ENCODE measurements at places on chromosomes 16 and 17.
A peak's percentile ranks its signal among the peaks of the same experiment; 100 is the strongest.

GRCh38 chr16:30846649-30847402, 47.1 kb downstream of the BCL7C start:
- no peak for DNase-seq

- no peak for DNase-seq
These were observed 4.3 kb downstream of the ADCY7 start for GRCh38 chr16:50270510-50271147.

GRCh38 chr17:60525328-60525684, 736 bp downstream of the APPBP2 start:
- DNase-seq, result no peak

DNA sequence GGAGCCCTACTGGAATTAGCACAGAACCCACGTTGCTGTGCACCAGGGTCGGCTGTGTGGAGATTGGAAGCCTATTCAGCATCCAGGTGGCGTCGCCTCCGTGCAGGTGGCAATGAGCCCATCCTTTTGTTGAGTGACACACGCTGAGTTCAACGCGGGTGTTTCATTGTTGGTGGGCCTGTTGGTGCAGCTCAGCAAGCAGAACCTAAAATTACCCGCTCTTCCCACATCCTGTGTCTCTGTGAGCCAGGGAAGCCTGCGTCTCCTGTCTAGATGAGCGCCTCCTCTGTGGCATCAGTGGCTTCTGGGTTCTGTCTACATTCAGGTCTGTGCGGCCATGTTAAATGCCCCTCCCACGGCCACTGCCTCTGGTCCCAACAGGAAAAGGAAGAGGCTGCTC, 14.5 kb downstream of the CD2BP2 start:
- no peak for DNase-seq

- no peak for DNase-seq
These were observed 14.3 kb downstream of the MBTD1 start for GRCh38 chr17:51245535-51245934.

GRCh38 chr17:81991684-81992305, 14.4 kb downstream of the ASPSCR1 start:
- DNase-seq, result no peak

DNA sequence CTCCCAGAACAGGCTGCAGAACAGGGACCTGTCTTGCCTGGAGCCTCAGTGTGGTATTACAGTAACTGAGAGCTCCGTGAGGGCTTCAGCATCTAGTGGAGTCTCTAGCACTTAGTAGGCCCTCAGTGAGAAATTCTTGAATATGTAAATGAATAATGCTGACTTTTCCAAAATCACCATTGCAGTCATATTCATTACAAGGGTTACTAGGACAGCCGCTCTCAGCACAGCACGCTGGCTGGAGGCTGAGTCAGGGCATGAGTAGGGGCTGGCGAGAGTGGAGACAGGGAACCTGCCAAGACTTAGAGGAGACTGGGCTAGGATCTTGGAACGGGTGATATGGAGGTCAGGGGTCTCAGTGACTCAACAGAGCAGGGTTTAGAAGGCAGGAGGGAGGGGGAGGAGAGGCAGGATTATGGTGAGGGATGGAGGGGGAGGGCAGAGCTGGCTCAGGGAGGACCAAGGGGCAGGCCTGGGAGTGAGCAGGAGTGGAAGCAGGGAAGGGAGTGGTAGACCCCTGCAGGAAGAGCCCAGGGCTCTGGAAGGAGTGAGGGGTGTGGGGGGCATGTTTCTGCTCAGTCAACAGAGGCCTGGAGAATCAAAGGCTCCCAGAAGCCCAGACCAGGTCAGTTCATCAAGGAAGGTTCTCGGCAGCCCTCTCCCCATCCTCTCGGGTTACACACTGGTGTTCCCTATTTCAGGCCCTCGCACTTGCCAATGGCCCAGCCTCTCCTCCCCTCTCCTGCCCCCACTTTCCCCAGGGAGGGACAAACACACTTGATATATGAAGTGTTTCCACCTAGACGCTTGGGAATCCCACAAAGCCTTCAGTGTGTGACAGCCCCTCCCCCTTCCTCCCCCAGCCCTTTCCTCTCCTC, 42.3 kb downstream of the FZD2 start:
- no peak for DNase-seq

- DNase-seq, result peak; percentile 82
These were observed at the start of gene CDC42EP4 for GRCh38 chr17:73311781-73312641. Gene CDC42EP4 (minus strand): TSS chr17:73312001. CDS start chr17:73286500, 25,501 bp downstream.

GRCh38 chr16:84199861-84200260, 8.9 kb downstream of the ADAD2 start:
- DNase-seq, result no peak

DNA sequence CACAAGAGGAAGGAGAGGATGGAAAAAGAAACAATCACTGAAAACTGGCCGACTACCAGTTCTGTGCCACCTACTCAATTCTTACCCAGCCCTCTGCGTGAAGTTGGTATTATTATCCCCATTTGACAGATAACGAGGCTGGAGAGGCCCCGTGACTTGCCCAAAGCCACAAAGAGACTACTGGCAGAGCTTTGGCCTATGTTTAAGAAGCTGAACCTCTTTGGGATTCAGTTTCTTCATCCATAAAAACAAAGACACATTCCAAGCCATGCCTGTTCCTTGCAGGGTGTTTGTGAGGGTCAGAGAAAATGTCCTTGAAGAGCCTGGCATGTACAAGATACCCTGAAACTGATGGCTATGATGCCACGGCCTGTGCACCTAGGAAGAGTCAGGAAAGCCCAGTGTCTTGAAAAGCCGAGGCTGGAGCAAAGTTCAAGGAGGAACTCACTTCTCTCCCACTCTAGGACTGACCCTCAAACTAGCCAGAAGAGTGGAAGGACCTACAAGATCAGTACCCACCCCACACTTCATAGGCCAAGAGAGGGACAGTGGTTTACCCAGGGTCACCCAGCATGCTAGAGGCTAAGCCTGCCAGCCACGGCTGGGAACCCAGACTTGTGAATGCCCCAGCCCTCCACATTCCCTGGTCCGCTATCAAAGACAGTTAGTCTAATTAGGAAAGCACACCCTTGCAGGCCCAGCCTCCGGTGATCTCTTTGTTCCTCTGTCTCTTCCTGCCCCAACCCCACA, 1.6 kb upstream of the ACSF2 start:
- DNase-seq, result no peak

GRCh38 chr17:71753070-71753469, 367.8 kb upstream of the SOX9 start:
- no peak for DNase-seq

GRCh38 chr16:11245988-11246387, 10.0 kb downstream of the SOCS1 start:
- DNase-seq, result no peak

DNA sequence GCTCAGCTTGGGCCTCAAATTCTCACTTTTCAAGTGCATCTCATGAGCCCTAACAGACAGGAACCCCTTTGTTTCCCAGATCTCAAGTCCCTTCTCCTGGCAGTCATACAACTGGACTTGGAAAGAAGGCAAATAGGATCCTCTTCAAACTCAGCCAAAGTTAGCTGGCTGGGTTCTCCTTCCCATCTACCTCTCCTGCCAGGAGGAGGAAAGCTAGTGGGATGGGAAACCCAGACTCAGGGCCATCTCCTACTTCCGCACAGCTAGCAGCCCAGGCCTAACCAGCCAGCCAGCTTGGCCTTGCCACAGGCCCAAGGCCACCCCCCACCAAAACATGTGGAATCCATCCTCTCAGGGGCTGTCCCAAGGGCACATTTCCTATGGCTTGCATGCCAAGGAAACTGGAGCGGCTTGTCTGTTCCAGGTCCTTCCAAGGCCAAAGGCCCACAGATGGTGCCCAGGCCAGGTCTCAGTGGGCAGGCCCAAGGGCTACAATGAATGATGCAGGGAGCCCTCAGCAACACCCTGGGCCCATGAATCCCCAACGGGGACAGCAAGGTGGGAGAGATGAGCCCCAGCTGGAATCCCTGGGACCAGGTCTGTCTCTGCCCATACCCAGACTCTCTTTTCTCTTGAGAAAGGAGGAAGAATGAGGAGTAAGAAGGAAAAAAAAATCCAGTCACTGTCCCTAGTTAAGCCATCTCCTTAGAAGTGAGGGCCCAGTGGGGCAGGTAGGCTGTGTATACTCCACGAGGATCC, 1.7 kb downstream of the SMARCD2 start:
- DNase-seq, result no peak

DNA sequence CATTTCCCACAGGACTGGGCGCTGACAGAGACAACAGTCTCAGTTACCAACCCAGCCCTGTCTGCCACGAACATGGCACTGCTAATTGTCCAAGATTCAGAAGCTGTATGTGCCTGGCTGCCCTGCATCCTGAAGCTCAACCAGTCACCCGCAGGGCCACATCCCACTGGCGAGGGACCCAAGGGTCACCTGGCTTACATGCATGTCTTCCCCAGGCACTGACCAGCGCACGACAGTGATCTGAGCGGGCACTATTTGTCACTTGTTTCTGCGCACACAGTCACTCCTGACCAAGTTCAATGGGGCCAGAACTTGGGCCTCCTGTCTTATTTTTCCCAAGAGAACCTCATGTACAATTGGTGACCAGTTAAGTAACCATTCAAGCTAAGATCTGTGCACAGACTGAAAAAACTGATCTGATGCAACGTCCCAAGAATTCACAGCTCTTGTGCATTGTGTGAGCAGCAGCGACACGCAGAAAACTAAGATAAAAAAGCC, 13.1 kb downstream of the USP7 start:
- no peak for DNase-seq

- DNase-seq, result no peak
These were observed 5.5 kb upstream of the HOXB8 start for GRCh38 chr17:48620461-48621139.

DNA sequence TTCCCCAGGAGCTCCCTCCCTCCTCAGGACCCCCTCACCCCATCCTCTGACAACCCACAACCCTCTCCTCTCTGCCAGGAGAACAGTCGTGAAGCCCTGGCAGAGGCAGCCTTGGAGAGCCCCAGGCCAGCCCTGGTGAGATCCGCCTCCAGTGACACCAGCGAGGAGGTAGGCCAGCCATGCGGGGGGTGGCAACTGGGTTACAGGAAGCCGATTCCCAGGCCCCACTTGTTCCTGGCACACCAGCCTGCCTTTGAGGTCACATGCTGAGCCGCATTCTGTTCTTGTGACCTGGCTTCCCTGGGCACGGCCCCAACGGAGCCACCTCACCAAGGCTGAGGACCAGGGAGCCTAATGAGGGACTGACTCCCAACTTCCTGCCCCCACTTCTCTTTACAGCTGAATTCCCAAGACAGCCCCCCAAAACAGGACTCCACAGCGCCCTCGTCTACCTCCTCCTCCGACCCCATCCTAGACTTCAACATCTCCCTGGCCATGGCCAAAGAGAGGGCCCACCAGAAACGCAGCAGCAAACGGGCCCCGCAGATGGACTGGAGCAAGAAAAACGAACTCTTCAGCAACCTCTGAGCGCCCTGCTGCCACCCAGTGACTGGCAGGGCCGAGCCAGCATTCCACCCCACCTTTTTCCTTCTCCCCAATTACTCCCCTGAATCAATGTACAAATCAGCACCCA, 7.9 kb downstream of the NAT9 start:
- DNase-seq, result no peak

- DNase-seq, result no peak
These were observed 132.5 kb downstream of the SPACA3 start for GRCh38 chr17:33124185-33124584.

DNA sequence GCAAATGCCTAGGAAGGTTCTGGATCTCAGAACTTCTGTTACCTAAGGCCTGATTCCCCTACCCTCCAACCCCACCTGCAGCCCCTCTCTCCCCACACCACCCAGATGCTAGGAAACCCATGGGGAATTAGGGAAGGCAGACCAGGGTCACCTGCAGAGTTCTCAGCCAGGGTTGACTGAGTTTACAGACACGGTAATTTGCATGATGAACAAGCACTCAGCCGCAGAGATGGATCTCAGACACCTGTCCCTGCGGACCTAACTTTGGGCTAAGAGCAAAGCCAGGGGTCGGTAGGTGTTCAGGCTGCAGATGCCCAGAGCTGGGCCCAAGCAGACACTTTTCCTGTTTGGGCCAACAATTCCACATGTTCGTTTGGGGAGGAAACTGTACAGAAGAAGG, 2.9 kb downstream of the ABI3 start:
- DNase-seq, result no peak

DNA sequence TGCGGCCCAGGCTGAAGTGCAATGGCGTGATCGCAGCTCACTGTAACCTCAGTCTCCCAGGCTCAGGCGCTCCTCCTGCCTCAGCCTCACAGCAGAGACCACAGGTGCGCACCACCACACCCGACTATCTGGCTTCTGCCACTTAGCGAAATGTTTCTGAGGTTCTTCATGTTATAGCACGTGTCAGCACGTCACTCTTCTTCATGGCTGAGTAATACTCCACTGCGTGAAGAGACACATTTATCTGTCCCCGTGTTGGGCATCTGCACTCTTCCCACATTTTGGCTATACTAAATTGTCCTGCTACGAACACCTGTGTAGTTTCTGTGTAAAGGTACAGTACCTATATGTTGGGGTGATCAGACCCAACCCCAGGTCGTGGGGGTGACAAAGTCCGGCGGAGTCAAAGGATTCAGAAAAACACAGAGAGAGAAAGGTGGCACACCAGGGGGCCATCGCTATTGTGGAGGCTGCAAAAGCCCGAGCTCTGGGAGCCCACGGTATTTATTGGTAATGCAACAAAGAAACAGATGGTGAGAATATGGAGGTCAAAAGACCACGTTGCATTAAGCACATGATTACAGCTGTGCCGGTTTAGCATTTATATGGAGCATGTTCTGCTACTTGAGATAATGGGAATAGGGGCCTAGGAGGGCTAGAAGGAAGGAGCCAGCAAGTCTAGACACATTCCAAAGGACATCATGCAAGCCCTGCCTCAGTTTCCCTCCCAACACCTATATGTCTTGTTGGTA, 851 bp upstream of the DPEP1 start:
- DNase-seq, result no peak

GRCh38 chr16:68907781-68908181, 64.5 kb downstream of the TANGO6 start:
- DNase-seq, result no peak

- no peak for DNase-seq
These were observed 17.7 kb downstream of the KSR1 start for GRCh38 chr17:27473748-27474609.

DNA sequence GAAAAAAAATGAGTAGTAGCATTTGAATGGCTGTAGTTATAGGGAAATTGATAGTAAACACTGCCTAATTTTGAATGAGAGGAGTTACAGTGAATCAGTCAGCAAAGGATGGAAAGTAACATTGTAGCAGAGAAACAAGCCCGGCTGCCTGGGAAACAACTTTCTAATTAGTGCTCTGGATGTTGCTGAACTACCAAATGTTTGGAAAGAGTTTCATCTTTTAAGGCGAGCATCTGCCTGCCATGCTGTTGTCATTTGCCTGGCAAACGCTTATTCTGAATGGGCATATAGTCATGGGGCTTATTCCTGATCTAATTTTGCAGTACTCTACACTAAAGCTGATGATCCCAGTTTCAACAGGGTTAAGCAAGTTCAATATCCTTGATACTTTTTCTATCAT, 138.6 kb downstream of the CDH11 start:
- no peak for DNase-seq

Data from GM12892 (cell line).